Hepatocyte (in vitro differentiated cells): ENCODE measurements at places on chromosomes 6 and 20.

DNA sequence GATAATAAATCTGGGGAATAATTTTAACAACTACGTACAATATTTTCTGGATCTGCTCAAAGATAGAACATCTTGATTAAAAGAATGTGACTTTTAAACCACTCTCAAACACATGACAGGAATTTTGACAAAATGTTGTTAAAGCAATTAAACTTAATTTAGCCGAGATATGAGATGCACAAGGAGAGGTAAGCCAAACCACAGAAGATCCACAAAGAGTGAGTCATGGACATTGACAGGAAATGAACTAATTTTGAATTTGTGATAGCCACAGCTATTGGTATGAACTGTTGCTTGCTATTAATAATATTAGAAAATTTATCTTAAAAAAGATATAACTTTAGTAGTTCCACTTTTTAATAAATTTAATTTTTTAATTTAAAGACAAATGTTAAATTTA is 27.8 kb upstream of the VGLL2 start:
- no peak for DNase-seq

GRCh38 chr20:48779435-48779834 is 48.4 kb downstream of the PREX1 start:
- DNase-seq = no peak

DNA sequence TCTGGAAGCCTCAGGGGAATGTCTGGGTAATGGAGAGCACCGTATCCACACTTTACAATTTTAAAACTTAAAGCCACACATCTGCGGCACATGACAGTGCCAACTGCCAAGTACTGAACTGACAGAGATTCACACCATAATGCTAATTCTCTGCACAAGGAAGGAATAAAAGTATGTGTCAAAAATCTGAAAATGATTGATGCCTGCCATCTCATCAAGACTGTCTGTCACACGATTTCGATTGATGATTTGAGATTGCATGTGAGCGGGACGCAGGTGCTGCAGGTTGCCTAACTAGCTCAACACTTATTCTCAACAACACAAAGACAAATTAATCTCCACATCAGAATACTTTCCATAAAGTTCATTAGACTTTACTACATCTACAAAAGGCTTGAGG is 391.2 kb downstream of the PRKN start:
- DNase-seq = no peak

GRCh38 chr20:34559311-34560140 is 1.0 kb downstream of the MAP1LC3A start:
- no peak for DNase-seq

- DNase-seq = no peak
These were observed 24.4 kb downstream of the DCBLD1 start for GRCh38 chr6:117506907-117507306.

GRCh38 chr6:33417903-33418689 is at the start of gene CUTA:
CUTA (minus strand) TSS chr6:33418107; CDS start chr6:33418000, 107 bp downstream.
- DNase-seq = peak; percentile 100

- DNase-seq = no peak
These were observed 59.5 kb downstream of the MTHFD1L start for GRCh38 chr6:150924808-150925589.

DNA sequence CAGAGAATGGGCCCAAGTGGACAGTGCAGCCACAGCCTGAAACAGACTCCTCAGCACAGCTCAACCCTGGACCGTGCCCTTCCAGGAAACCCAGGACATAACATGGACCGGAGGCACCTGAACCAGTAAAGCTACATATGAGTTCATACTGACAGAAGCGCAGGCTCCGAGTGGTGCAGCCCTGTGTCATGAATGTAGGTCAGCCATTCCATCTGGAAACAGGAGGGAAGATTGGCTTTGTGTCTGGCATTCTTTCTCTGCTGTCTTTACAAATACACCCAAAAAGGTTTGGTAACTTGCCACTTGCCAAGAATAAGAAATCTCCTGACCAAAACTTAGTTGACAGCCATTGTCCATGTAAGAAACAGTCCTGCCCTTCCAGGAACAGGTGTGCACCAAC is 366.6 kb downstream of the RNGTT start:
- no peak for DNase-seq
